Left renal cortex interstitium (tissue), 4 donors: ENCODE measurements at places on chromosomes 11 and 22. TPM values are rescaled to one million over a fixed set of nuclear protein-coding genes. Genes with fewer than 3 reads are reported as not detected.

LBHD1 gene
- 5.3 TPM for polyA plus RNA-seq

DNA sequence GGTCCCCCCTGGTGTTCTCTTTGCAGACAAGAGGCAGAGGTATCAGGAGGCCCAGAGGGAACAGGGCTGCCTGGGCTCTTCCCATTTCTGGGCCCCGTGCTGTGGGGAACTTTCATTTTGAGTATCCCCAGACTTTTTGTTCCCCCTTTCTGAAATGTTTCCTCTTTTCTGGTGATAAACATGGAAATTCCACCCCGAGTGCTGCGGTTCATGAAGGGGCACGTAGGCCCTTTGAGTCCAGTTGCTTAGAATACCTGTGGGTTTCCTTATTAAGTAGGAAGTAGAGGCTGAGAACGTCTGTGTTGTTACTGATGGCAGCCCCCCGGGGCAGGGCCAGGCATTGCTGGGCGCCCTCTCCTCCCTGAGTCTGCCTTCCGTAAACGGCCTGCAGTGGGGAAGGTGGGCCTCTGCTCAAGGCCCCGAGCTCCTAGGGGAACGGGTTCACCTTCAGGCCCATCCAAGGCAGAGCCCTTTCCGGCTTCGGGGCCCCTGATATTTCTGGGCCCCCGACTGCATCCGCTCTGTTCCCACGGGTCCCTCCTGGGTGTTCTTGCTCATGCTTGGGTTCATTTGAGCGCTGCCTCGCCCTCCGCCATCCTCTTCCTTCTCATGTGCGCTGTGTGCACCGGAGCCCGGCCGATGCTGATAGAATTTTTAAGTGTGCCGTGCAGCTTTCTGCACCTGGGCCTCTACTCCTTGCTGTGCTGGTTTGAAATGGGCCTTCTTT lies 12.0 kb downstream of the TBC1D22A start:
- no peak for DNase-seq

- DNase-seq: no peak
Measured at GRCh38 chr22:43481568-43482317, 69.9 kb downstream of the MPPED1 start.

GRCh38 chr11:71284525-71285092 lies 32.2 kb upstream of the SHANK2 start:
- DNase-seq: no peak

GRIA4 gene
- polyA plus RNA-seq: 0.92 TPM

CYB5R2 gene
- 26.0 TPM for polyA plus RNA-seq

MCHR1 gene
- 0.10 TPM for polyA plus RNA-seq

- DNase-seq: no peak
Measured at GRCh38 chr22:35148381-35148780, 82.4 kb downstream of the ISX start.

DNA sequence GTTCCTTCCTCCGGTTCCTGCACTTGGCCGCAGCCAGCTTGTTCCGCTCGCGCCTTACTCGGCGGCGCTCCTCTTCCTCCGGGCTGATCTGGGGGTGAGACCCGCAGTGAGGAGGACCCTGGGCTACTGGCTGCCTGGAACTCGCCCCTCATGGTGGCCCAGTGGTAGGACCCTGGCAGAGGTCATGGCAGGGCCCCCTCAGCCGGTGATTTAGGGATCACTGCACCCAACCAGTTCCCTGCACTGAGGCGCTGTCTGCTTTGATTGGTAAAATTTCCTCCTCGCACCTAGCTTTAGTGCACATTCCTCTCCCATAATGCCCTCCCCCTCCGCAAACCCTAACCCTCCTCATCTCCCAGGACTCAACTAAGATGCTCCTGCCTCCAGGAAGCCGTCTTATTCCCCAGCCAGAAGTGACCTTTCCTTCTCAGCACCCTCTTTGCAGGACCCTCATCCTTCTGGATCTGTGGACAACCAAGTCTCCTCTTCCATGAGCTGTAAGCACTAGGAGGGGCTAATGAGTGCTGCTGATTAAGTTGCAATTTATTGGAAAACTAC lies 3.6 kb downstream of the CCDC85B start:
- DNase-seq: no peak

DNA sequence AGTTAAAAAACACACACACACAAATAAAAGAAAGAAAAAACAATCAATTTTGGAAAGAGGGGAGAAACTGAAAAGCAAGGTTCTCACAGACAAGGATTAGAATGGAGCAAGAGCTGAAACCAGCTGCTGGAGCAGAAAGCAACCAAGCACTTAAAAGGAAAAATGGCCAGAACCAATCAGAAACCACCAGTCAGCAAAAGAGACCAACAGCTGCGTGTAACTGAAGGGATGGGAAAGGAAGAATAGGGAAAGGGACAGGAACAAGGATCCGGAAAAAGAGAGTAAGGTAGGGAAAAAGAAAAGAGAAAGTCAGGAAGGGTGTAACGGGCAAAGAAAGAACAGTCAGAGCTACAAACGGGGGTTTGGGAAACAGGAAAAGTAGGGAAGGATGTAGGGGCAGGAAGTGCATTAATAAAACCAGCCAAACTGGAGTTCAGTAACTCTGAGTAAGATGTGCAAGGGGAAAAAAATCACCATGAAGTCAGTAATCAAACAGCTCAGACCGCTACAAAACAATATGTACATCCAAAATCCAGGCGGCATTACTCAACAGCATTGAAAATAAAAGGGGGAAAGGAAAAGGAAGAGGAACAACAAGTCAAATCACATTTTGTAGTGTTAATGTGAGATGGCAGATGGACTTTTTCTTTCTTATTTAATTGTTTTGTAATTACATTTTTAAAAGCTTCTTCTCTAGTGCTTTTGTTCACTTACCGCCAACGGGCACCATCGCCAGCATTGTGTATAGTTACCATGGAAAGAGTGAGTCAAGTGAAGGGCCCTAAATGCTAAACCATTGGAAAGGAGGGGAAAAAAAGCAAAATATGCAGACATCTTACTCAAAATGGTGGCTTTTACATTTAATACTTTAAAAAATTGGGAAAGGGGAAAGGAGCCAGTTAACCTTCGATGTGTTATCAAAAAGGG lies 49.2 kb downstream of the APOL5 start:
- no peak for DNase-seq

DNA sequence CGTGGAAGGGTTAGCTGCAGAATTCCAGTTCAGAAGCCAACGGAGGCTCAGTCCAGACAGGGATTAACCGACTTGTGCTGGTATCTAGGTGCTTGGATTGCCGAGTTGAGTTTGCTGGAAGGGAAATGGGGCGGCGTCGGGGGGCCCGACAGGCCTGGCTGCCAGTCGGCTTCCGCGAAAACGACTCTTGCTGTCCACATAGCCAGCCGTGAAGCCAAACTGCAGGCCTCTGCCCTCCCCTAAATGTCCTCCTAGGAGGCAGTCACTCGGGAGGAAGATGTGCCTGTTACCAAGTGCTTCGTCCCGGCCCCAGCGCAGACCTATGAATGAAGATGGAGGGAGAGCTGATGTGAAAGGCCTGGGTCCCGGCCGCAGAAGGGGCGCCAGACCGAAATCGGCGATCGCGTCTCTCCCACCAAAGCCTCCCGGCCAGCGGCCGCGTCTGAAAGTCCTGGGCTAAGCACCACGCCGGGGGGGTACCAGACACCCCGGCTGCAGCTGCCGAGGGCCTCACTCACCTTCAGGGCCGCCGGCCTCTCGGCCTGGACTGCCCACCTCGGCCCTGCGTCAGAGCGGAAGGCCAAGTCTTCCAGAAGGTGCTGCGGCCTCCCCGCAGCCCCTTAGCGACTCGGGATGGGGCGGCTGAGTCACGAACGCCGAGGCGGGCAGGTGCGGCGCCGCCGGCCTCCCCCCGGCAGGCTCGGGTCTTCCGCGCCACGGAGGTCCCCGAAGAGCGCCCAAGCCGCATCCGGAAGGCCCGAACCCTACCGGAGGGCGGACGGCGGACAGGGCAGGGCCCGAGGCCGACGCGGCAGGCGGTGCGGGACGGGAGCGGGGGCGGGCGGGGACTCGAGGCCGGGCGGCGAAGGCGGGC lies 7.5 kb downstream of the DPAGT1 start:
- no peak for DNase-seq

- no peak for DNase-seq
Measured at GRCh38 chr11:93718057-93718563, 23.2 kb downstream of the TAF1D start.

DNA sequence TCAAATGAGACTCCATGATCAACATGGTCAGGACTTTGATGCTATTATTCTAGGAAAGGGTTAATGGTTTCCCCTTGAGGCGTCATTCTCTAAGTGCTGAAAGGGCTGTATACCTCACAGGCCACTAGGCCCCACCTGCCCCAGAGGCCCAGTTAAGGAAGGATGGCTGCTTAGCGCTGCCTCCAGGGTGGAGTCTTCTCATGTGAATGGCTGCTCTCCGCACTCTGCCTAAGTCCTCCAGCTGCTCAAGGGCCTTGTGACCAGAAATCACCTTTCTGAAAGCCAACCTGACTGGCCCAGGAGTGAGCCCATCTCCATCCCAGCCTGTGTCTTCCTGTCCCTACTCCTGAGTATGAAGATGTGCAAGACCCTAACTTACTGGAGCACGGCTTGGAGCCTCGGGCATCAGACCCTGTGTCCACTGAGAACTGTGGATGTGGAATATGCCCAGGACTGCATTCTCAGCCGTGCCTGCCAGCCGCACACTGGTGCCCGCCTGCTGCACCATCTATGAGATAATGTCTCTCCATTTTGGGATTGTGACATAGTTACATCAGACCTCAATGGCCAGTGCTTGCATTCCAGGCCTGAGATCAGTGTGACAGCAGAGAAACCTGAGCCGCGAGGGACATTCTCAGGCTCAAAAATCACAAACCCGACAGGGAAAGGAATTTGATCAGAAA lies 51.0 kb downstream of the SNX19 start:
- no peak for DNase-seq

GRCh38 chr11:548700-549603 lies 11.6 kb downstream of the LMNTD2 start:
- DNase-seq: no peak

DNA sequence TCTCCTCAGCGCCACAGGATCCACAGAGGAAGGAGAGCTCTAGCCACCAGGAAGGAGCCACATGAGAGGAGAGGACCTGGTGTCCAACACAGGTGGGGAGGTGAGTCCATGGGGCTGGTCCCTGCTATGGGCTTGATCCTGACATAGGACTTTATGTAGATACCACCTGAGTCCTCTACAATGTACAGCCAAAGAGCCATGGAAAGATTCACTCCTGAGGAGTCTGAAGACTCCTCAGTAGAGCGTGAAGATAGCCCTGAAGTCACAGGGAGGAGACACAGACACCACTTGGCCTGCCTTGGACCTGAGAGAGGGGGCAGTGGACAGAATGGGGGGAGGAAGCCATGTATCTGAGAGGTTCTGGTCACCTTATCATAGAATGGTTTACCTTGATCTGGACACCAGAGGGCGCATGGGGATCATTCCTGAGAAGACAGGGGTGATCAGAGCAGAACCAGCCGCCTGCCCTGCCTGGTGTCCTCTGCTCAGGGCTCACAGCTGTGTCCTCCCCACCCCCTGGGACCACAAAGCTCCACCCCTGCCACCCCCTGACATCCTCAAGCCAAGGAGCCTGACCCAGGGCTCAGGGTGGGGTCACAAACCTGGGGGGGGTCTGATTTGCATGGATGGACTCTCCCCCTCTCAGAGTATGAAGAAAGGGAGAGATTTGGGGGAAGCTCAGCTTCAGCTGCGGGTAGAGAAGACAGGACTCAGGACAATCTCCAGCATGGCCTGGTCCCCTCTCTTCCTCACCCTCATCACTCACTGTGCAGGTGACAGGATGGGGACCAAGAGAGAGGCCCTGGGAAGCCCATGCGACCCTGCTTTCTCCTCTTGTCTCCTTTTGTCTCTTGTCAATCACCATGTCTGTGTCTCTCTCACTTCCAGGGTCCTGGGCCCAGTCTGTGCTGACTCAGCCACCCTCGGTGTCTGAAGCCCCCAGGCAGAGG lies 77.0 kb downstream of the ZNF280B start:
- DNase-seq: no peak

MYBPC3 gene
- not detected for polyA plus RNA-seq

GRCh38 chr11:27076121-27076589 lies 35.5 kb downstream of the BBOX1 start:
- no peak for DNase-seq

JHY gene
- 12.6 TPM for polyA plus RNA-seq

FAM83F gene
- 3.0 TPM for polyA plus RNA-seq

TIGD3 gene
- polyA plus RNA-seq: 0.82 TPM

GRCh38 chr11:70528794-70529580 lies 130.7 kb downstream of the CTTN start:
- no peak for DNase-seq

FGF4 gene
- polyA plus RNA-seq: not detected

CLDN5 gene
- 30.8 TPM for polyA plus RNA-seq

DNA sequence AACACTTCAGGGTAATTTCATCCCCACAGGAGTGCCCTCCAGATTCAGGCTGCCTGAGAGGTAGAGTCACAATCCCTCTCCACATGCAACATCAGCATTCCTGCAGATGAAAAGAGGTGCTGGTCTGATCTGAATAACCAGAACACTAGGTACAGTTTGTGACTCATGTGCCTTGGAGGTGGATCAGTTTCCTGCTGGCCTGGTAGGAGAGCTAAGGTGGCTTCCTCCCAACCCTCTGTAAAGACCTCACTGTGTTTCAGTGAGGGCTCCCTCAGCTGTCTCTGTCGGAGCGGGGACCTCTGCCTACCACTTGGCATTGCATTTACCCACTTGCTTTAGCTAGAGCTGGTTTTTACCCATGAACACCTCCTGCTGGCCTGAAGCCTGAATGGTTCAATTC lies 7.6 kb downstream of the OR9G1 start:
- no peak for DNase-seq

DNA sequence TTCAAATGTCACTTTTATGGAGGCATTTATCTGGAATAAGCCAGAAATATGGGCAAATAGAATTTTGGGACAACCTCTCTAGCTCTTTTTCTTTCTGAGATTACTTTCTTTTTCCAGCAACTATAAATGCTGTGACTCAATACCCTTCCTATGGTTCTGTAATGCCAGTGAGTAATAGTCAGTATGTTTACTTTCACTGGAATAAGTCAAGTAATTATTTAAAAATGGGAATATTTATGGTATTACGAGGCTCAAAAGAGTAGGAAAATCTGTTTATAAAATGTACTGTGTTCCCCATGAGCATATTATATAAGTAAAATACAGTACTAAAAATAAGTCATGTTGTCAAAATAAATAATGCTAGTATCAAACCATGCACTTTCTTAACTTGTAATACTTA lies 750.5 kb downstream of the LUZP2 start:
- DNase-seq: no peak
